ENCODE measurements at places on chromosomes 5 and 9. TPM values are rescaled to one million over a fixed set of nuclear protein-coding genes. Genes with fewer than 3 reads are reported as not detected.

Gene KIF27
- total RNA-seq = 7.8 TPM

Gene TUSC1
- total RNA-seq = 15.0 TPM

Gene CCL27
- total RNA-seq = not detected

Gene CCDC127
- total RNA-seq = 5.5 TPM

Gene HMCN2
- 7.8 TPM for total RNA-seq

Gene RASEF
- 10.9 TPM for total RNA-seq

GRCh38 chr5:14760548-14761002 lies 96.1 kb downstream of the OTULIN start:
- H3K4me3 ChIP-seq = no peak overlapping the region
- H3K27me3 ChIP-seq = no peaks in the 10 kb centered on the region
- H3K36me3 ChIP-seq = peaks cover 7% of the 10 kb centered on the region

GRCh38 chr9:134922066-134922931 lies 4.6 kb upstream of the FCN1 start:
- H3K27ac ChIP-seq = peak overlapping the region; percentile 36
- peaks cover 12% of the 10 kb centered on the region for H3K4me1 ChIP-seq
- peak; percentile 76 for DNase-seq
- no peaks in the 10 kb centered on the region for H3K27me3 ChIP-seq

GRCh38 chr9:127011772-127012171 lies 97.2 kb downstream of the RALGPS1 start:
- no peaks in the 10 kb centered on the region for H3K27me3 ChIP-seq
- H3K36me3 ChIP-seq = no peaks in the 10 kb centered on the region
- DNase-seq = no peak
- no peaks in the 10 kb centered on the region for H3K4me1 ChIP-seq
- no peak overlapping the region for H3K4me3 ChIP-seq

DNA sequence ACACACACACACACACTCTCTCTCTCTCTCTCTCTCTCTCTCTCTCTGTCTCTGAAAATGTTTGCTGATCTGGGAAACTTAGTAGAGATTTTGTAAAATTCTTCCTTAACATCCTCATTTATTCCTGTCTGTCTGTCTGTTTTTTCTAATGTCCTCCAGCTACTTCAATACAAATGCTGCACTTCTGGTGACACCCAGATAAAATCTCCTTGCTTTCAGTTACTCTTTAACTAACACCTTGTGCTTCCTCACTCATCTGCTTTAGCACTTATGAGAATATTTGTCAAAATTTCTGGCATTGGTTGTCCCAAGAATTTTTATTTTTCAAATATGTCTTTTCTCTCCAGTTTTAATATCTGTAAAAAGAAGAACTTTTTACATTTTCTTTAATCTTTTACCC lies 35.0 kb upstream of the ARRDC3 start:
- no peak overlapping the region for H3K4me3 ChIP-seq
- H3K27ac ChIP-seq = no peak overlapping the region
- no peak for DNase-seq

DNA sequence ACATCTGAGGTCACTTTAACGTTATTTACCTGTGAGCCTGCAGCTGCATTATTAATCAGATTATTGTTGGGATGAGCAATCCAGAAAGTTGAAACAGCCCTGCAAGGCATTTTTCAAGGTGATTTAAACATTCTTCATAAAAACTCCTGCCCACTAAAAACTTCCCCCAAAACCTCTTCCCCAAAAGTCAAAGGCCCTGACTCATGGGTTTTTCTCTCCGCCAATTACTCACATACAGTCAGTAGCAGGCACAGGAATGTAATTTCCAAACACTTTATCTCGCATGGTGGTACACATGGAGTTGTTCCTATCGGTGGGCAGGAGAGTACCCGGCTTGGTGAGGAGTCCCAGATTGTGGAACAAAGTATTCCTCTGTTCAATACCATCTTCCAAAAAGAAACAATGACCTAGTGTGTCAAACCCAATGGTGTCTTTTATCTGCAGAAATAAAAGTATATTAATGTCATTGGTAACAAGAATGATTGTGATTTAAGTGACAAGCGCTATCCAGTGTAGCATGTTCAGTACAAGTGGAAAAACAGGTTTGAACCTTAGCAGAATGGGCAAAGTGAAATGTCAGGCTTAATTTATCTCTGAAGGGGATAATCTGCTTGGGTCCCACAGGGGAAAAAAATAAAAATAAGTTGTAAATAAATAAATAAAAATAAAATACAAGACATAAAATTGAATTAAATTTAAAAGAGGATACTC lies 38.3 kb downstream of the CEMIP2 start:
- no peaks in the 10 kb centered on the region for H3K27me3 ChIP-seq
- no peak overlapping the region for H3K27ac ChIP-seq
- DNase-seq = no peak

DNA sequence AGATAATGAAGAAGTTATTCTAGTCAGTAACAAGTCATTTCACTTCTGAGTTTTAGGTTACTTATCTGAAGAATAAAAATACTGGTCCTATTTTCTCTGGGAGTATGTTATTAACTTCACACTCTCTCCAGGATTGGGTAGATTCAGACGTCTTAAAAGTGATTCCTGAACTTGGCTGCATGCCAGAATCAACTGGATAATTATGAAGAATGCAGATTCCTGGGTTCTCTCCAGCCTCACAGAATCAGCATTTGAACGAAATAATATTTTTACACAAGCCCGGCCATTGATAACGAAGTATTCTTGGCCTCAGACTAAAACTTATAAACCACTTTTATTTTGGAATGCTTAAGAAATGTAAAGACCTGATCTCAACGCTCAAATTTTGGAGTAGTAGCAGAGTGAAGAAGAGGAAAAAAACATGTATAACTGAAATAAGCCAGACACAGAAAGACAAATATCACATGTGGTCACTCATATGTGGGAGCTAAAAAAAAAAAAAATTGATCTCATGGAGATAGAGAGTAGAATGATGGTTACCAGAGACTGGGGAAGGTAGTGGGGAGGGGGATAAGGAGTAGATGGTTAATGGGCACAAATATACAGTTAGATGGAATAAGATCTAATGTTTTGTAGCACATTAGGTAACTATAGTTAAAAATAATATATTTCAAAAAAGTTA lies 507.3 kb downstream of the ISL1 start:
- no peaks in the 10 kb centered on the region for H3K4me1 ChIP-seq
- H3K4me3 ChIP-seq = no peak overlapping the region
- H3K36me3 ChIP-seq = no peaks in the 10 kb centered on the region
- DNase-seq = no peak
- H3K27ac ChIP-seq = no peak overlapping the region
- no peaks in the 10 kb centered on the region for H3K27me3 ChIP-seq

- no peaks in the 10 kb centered on the region for H3K27me3 ChIP-seq
- no peaks in the 10 kb centered on the region for H3K4me1 ChIP-seq
- DNase-seq = no peak
- H3K4me3 ChIP-seq = no peak overlapping the region
- no peaks in the 10 kb centered on the region for H3K36me3 ChIP-seq
Measured at GRCh38 chr5:153187503-153187902, 303.0 kb upstream of the GRIA1 start.

DNA sequence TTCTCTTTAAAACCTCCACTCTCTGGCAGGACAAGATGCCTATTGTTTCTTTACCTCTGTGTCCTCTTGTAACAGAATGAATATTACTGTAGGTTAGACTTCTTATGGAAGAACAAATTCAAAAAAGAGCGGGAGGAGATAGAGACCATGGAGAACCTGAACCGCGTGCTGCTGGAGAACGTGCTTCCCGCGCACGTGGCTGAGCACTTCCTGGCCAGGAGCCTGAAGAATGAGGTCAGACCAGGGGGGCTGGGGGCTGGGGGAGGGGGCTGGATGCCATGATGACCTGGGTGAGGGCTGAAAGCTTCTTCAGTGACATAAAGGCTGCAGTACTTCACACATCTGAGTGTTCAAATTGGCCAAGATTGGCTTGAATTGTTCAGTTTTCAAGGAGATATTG lies 61.4 kb downstream of the CFAP90 start:
- no peak overlapping the region for H3K4me3 ChIP-seq
- no peak for DNase-seq
- no peaks in the 10 kb centered on the region for H3K27me3 ChIP-seq
- H3K36me3 ChIP-seq = no peaks in the 10 kb centered on the region
- no peak overlapping the region for H3K27ac ChIP-seq

DNA sequence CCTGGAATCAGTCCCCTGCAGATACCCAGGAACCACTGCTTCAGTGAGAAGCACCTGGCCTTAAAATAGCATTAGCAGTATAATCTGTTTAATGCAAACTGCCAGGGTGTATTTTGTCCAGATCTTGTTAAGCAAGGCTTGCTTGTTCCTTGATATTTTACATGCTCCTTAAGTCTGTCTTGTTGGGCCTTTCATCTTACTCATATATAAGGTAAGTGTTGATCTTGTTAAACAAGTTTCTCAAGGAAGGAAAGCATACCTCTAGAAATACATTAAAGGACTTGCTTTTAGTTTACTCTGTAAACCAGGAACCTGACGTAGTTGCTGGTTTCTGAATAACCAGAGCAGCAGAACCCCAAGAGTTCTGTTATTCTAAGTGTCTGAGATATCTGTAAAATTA lies 13.7 kb downstream of the HSPA4 start:
- peaks cover 54% of the 10 kb centered on the region for H3K36me3 ChIP-seq
- H3K4me3 ChIP-seq = no peak overlapping the region
- no peaks in the 10 kb centered on the region for H3K27me3 ChIP-seq
- no peaks in the 10 kb centered on the region for H3K4me1 ChIP-seq
- DNase-seq = no peak

GRCh38 chr5:33743099-33743498 lies 148.7 kb downstream of the ADAMTS12 start:
- no peaks in the 10 kb centered on the region for H3K4me1 ChIP-seq
- no peak overlapping the region for H3K27ac ChIP-seq

DNA sequence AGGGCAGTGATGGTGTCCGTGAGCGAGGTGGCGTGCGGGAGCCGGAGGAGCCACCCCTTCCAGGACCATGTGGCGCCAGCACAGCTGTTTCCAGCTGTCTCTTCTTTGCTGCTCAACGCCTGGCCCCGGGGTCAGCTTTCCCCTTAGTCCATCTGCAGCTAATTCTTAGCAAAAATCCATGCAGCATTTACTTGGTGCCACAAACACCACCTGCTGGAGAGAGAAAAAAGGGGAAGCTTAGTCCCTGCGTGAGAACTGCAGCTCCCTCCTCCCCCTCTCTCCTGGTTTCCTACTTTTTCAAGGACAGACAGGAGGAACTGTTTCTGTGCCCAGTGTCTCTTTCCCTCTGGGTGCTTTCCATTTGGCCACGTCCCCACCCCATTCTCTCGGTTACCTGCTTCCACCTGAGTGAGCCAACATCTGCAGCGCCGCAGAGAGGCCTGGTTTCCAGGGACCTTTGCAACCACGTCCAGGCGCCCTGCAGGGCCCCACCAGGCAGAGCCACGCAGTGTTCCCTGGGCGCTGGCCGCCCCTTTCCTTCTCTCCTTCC lies 3.4 kb downstream of the SLC6A19 start:
- no peak for DNase-seq
- H3K4me3 ChIP-seq = no peak overlapping the region
- H3K36me3 ChIP-seq = no peaks in the 10 kb centered on the region
- H3K27me3 ChIP-seq = no peaks in the 10 kb centered on the region
- H3K4me1 ChIP-seq = no peaks in the 10 kb centered on the region

DNA sequence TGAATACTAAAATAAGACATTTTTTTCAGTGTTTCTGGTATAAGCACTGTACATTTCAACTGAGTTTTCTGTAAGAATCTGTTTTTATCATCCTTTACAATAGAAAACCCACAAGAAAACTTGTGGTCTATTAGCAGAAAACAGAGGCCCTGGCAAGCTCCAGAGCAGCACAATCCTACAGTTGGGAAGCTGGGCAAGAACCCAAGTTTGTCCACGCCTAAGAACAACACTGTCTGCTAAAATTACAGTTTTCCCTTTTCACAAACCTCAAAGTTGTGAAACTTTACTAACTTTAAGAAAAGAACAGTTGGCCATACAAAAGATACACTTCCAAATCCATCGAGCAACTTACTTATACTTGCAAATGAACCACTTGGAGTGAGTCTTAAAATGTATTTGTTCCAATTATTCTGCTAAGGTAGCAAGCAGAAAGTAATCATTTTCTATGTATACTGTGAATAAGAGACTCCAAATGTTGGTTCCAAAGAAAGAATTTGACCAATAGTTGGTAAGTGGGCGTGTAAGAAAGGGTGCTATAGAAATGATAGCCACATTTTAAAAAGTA lies 982.0 kb upstream of the ARRDC3 start:
- H3K4me1 ChIP-seq = no peaks in the 10 kb centered on the region
- H3K4me3 ChIP-seq = no peak overlapping the region
- H3K27me3 ChIP-seq = no peaks in the 10 kb centered on the region
- no peaks in the 10 kb centered on the region for H3K36me3 ChIP-seq
- H3K27ac ChIP-seq = no peak overlapping the region
- DNase-seq = no peak

- no peak overlapping the region for H3K4me3 ChIP-seq
- no peaks in the 10 kb centered on the region for H3K27me3 ChIP-seq
- no peak overlapping the region for H3K27ac ChIP-seq
- DNase-seq = no peak
- peaks cover 3% of the 10 kb centered on the region for H3K4me1 ChIP-seq
Measured at GRCh38 chr5:53323943-53324642, 156.3 kb upstream of the FST start.

GRCh38 chr5:149737355-149737754 lies 7.2 kb downstream of the PPARGC1B start:
- H3K27ac ChIP-seq = no peak overlapping the region
- no peaks in the 10 kb centered on the region for H3K27me3 ChIP-seq
- no peak overlapping the region for H3K4me3 ChIP-seq
- DNase-seq = no peak

DNA sequence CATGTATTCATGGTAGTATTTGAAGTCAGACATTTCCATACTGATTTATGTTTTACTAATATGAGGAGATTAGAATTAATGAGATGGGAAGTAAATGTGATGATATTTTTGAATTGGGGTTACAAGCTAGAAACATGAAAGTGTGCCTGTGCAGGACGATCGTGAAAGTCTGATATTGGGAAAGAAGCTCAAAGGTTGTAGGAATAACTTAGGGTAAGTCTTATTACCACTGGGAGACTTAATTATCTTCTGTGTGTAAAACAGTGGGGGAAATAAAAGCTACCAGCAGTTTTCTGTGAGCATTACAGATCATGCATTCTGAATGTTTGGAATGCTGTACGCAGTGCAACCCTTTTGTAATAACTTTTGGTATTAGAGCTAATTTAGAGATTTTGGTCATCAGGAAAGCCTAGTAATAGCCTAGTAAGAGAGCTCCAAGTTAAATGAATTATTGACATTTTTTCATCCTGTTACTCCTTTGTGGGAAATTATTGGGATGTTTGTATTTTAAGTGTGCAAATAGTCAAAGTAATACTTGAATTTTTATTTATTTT lies 153.9 kb downstream of the PCSK5 start:
- no peaks in the 10 kb centered on the region for H3K4me1 ChIP-seq
- no peak for DNase-seq
- no peak overlapping the region for H3K27ac ChIP-seq
- H3K27me3 ChIP-seq = no peaks in the 10 kb centered on the region
- H3K36me3 ChIP-seq = no peaks in the 10 kb centered on the region
